ENCODE measurements at places on chromosomes 3 and 15.

DNA sequence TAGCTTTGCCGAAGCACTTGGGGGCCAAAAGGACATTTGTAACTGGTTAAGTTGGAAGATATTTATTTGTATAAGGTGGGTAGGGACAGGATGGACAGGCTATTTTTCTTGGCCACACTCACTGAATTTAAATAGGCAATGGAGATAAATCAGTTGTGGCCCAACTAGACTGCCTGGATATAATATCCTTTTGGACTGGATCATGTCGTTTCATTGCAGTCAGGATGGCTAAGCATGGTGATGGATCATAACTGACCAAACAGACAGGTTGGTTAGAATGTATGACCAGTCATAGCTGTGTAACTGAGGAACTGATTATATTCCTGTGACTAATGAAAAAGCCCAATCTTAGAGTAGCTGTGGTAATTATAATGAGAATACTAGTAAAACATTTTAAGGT is 284.0 kb downstream of the LPP start:
- no peak for DNase-seq

GRCh38 chr3:28151608-28152228 is 89.7 kb upstream of the CMC1 start:
- no peak for DNase-seq

DNA sequence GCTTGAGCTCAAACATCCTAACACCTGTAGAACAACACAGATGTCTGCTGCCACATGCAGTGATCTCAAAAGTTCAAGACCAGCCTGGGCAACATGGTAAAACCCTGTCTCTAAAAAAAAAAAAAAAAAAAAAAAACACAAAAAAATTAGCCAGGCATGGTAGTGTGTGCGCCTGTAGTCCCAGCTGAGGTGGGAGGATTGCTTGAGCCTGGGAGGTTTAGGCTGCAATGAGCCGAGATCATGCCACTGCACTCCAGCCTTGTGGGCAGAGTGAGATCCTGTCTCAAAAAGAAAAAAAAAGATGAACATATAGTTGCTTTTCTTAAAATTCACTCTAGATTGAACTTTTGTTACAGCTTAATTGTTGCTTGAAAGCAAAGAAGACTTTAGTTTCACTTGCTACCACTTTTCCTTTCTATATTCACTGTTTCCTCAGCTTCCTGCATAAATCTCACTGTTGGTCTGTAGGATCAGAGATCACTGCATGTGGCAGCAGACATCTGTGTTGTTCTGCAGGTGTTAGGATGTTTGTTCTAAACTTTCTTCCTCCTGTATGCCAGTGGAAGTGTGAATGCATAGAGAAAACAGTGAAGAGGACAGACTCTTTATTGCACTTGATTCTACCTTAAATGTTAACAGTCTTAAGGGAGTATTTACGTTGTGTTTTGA is 12.6 kb downstream of the RAB11A start:
- no peak for DNase-seq

GRCh38 chr3:40653878-40654277 is 129.1 kb downstream of the ZNF621 start:
- no peak for DNase-seq

- no peak for DNase-seq
These were observed 388.6 kb downstream of the GABRG3 start for GRCh38 chr15:27359586-27359985.

All from T-helper 1 cell (primary cell).